ENCODE measurements at places on chromosomes 7 and 10.
A peak's percentile ranks its signal among the peaks of the same experiment; 100 is the strongest.

- DNase-seq, result no peak
Measured at GRCh38 chr10:74104480-74104879, 46.1 kb downstream of the AP3M1 start.

GRCh38 chr10:118753331-118754228, 1.2 kb downstream of the CACUL1 start:
- no peak for DNase-seq

- DNase-seq, result no peak
Measured at GRCh38 chr7:141674171-141674671, 27.7 kb downstream of the DENND11 start.

DNA sequence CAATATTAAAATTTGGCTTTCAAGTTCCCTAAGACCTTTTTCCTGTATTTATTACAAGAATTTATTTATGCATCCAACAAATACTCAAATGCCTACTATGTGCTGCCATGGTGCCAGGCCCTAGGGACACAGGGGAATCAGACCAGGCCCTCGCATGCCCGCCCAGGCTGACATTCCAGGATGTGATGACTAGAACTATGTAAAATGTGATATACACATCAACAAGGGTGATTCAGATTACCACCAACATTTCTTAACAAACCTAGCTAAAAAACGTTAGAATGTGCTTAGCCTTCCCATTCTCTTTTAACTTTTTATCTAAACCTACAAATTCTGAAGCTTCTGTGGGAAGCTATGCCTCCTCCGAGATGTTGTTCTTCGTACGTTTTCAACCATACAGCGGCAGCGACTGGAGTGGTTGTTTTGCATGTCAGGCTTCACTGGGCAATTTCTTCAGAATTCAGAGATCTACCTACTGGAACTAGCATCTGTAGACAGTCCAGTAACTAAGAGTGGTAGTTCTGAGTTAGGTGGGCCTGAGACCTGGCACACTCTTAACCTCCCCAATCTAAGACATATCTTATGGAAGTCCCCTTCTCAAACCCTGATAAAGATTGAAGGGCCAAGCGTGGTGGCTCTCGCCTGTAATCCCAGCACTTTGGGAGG, 22.1 kb downstream of the GNA12 start:
- DNase-seq, result no peak

GRCh38 chr10:74502963-74503608, 323.3 kb upstream of the KAT6B start:
- DNase-seq, result no peak

DNA sequence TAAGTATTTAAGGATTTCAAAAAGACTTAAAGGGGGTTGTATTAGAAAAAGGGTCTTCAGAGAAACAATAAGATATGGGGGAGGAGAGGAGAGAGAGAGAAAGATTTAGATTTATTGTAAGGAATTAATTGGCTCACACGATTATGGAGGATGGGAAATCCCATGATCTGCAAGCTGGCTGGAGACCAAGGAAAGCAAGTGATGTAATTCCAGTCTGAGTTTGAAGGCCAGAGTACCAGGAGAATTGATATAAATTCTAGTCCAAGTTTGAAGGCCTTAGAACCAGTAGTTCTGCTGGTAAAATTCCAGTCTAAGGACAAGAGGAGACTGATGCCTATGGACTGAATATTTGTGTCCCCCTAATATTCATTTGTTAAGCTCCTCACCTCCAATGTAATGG, 20.6 kb upstream of the SLC13A1 start:
- DNase-seq, result no peak

GRCh38 chr7:82384051-82384464, 59.5 kb downstream of the CACNA2D1 start:
- no peak for DNase-seq

DNA sequence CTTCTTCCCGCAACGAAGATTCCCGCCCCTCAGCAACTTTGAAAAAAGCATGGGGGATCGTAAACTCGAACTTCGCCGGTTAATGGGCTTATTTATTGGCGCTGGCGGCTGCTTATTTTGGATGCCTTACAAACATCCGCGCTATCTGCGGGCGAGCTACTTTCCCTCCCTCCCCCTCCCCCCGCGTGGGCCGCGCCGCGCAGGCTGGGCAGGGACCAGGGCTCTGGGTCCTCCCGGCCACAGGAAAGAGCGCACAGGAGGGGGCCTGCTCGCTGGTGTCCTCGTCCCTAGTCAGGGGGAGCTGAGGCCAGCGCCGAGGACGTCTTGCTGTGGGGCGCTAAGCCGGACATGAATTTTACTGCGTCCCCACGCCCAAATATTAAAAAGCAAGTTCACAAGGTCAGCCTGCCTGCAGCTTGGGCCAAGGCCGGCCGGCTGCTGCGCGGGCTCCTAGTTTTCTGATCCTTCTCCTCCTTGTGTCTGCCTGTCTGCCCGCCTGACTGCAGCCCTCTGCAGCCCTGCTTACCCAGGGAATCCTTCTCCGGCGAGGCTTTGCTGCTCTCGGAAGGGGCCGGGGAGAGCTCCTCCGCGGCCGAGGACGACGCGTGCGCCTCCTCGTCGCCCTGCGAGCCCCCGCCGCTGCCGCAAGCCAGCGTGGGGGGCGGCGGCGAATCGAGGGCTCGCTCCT, 1.2 kb downstream of the HOXA10 start:
- no peak for DNase-seq

- no peak for DNase-seq
Measured at GRCh38 chr10:33215635-33216034, 118.8 kb downstream of the NRP1 start.

- DNase-seq, result no peak
Measured at GRCh38 chr10:93280121-93280698, 201.9 kb downstream of the MYOF start.

DNA sequence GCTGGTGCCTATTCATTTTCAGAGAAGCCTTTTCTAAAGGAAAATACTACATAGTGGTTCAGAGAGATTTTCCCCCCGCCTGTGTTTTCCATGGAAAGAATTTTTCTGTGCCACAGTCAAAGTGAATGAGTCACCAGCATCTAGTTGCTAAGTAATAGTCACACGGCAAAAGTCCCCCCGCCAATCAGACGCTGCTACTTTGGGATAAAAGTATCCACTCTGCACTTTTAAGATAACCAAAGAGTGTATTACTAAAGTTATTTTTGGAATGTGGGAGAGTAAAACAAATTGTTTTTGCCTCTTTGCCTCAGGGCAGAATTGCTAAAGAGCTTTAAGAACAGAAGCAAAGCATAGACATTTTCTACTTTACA, 23.5 kb downstream of the ABLIM1 start:
- DNase-seq, result peak; percentile 81

DNA sequence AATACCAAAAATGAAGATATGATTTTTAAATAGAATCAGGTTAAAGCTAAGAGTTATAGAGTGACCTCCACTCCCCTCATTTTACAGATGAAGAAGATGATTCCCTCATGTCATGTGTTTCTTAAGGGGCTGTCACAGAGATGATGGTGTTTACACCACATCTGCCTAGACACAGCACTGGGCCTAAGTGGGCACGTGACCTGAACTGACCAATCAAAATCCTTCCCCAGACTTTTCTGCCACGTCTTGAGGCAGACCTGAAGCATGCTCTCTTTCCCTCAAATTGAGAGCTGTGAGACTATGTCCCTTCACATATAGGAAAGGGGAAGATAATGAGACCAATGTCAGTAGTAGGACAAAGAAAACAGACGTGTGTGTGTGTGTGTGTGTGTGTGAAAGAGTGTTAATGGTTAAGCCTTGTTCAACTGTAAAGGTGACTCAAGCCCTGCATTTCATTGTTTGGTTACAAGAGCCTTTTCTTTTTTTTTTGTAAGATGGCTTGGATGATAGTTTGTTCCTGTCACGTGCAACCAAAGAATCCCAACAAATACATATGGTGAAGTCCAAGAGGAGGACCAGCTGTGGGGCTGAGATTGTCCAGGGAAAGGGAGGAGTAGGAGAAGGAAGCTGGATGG, 172.8 kb upstream of the AOAH start:
- no peak for DNase-seq

DNA sequence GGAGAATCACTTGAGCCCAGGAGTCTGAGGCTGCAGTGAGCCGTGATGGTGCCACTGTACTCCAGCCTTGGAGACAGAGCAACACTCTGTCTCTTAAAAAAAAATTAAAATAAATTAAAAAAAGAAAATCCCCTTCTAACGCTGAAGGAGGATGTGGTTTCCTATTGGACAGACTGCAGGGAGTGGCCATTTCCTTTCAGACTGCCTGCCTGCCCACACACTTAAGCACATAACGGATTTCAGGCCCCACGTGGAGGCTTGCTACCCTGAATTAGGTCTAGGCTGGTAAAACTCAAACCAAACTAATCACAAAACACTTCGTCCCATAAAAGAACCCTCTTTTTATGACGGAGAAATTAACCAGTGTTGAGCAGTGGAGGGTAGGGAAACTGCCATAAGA, 34.0 kb downstream of the GATA3 start:
- DNase-seq, result no peak

DNA sequence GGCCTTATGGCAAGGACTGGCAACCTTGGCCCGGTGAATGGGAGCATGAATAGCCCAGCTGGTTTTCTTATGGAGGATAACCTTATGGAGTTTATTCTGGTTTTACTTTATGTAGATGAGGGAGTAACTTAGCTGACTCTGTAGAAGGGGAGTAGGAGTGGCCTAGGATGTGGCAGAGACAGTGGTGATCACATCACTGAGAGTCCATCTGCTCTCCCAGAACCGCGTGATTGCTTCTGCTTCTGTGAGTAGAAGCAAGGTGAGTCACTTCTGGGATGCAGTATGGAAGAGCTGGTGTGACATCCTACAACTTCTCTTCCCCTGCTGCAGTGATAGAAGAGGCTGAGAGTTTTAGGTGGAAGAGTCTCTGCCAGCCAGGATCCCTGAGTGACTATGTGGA, 129.2 kb downstream of the RPS24 start:
- DNase-seq, result no peak

- DNase-seq, result no peak
Measured at GRCh38 chr10:125515571-125515970, 167.4 kb downstream of the TEX36 start.

GRCh38 chr10:121647401-121647800, 49.2 kb upstream of the FGFR2 start:
- DNase-seq, result no peak

Measured in left lung (tissue), 14 donors.